ENCODE measurements at places on chromosomes 2 and 18. TPM values are rescaled to one million over a fixed set of nuclear protein-coding genes. Genes with fewer than 3 reads are reported as not detected.

DNA sequence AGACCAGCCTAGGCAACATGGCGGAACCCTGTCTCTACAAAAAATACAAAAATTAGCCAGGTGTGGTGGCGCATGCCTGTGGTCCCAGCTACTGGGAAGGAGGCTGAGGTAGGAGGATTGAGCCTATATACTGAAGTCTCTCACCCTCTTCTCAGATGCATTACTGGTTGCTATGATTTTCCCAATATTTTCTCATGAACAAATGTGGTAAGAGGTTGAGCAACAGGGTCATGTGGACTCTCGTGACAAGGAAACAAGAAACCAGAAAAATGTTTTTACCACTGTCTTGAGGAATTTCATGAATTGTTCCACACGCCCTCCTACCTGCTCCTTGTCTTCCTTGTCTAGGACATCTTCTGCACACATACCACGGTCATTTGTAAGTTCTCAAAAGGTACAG, 12.4 kb downstream of the LMAN2L start:
- DNase-seq, result no peak

TAF4B gene
- total RNA-seq, result 16.1 TPM

- no peak for DNase-seq
Observed at GRCh38 chr18:52343138-52343537, 3.1 kb downstream of the DCC start.

DNA sequence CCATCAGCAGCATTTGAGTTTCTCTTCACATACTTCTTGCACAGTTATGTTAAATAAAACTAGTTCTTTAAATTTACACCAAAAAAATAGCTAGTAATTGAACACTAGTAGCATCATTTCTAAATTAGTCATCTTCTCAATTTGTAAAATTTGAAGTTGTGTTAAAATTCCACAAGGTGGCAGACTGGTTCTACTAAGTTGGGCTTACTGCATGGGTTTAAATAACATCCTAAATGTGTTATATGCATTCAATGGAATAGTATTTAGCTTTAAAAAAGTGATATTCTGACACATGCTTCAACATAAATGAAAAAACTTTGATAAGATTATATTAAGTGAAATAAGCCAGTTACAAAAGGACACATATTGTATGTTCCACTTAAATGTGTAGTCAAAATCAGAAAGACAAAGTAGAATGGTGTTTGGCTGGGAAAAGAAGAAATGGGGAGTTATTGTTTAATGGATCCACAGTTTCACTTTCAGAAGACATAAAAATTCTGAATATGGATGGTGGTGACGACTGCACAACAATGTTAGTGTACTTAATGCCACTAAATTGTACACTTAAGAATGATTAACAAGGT, 28.7 kb upstream of the RPRD1A start:
- DNase-seq, result no peak

DNA sequence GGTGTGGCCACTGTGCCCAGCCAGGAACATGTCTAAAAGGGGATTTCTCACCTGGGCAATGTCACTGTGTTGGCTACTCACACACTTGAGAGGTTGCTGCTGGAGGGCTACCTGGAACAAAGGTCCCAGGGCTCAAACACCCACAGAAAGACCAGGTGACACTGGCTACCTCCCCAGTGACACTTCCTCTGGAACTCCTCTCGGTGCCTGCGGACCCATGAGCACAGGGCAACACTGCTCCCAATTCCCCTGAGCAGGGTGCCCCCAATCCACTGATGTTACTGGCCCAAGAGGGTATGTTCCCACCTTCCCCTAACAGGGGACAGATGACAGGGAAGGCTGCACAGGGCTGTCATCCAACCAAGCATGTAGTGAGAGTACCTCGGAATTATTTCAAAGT, 5.8 kb downstream of the NPPC start:
- no peak for DNase-seq

DNA sequence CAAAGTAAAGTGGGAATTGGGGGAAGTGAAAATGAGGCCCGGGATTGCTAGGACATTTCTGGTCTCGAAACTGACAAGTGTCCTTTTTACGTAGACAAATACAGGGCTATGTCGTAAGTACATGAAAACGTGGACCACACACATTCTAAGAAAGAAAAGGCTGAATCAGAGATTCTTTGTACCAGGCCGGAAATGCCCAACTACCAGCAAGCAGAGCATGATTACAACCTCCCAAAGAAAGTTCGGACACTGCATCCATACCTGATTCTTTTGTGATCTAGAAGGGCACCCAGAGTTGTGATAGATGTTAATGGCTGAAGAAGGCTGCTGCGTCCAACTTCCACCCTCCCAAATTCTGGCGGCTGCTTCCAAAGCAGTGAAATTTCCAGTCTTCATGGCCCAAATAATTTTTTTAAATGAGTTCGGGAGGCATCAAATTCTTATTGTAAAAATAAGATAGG, 1.7 kb downstream of the RBMS1 start:
- DNase-seq, result peak; percentile 18

Measured in uterus (tissue), 4 donors.